ENCODE measurements at places on chromosomes 16 and 17.

- DNase-seq: no peak
Measured at GRCh38 chr17:27647765-27648164, 16.8 kb downstream of the LGALS9 start.

DNA sequence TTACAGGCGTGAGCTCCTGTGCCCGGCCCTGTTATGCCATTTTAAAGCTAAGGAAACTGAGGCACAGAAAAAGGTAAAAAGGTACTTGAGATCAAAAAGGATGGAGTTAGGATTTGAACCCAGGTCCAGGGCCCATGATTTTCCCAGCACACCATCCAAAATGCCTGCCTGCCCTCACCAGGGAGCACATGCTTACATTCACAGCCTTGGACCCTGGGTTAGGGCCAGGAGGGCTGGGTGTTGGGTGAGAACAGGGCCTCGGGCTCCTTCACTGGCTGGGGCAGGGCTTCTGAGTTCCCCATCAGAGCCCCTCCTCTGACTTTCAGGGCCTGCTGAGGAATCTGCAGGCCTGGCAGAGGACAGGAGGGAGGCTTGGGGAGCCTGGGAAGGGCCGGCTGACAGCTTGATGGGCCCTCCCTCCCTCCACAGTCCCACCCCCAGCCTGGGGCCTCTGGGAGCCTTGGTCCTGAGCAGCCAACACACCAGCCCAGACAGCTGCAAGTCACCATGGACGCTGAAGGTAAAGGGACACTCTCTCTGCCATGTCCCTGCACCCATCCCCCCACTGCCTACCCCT is at the start of gene QPRT:
TSS of gene QPRT (plus strand) at position 490 of the 577 bp plus-strand sequence. CDS start at position 508, 18 bp downstream.
- DNase-seq: peak; percentile 66

- DNase-seq: no peak
Measured at GRCh38 chr16:76278086-76278485, 885 bp downstream of the CNTNAP4 start.

DNA sequence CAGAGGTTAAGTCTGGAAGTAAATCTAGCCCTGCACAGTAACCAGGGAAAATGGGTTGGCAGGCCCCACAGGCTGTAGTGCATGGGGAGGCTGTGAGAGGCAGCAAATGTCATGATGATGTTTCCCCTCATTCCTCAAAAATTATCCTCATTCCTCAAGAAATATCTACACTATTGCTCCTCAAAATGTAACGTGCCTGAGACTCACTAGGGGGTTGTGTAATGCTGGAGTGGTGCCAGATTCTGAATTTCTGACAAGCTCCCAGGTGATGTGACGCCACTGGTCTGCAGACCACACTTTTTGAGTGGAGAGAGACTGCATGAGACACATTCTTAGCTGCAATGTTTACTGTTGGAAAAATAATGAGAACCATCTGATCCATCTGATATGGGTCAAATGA is 1.2 kb upstream of the MPP3 start:
- no peak for DNase-seq

DNA sequence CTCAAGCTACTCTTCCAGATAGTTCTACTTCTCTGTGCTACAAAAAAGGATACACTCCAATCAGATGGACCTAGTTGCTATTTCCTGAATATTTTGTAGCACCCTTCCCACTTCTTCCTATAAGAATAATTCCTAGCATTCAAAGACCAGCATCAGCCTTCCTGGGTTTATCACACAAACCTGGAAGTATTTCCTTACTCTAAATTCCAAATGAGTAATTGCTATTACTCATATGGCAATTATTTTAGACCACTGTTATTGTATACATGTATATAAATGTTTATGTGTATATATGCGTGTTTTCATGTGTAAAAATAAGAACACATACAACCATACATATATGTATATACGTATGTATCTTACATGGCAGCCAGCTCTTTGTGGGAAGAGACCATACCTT is 130.6 kb downstream of the MYO1D start:
- DNase-seq: no peak

- no peak for DNase-seq
Measured at GRCh38 chr17:6639014-6639585, 1.4 kb downstream of the KIAA0753 start.

DNA sequence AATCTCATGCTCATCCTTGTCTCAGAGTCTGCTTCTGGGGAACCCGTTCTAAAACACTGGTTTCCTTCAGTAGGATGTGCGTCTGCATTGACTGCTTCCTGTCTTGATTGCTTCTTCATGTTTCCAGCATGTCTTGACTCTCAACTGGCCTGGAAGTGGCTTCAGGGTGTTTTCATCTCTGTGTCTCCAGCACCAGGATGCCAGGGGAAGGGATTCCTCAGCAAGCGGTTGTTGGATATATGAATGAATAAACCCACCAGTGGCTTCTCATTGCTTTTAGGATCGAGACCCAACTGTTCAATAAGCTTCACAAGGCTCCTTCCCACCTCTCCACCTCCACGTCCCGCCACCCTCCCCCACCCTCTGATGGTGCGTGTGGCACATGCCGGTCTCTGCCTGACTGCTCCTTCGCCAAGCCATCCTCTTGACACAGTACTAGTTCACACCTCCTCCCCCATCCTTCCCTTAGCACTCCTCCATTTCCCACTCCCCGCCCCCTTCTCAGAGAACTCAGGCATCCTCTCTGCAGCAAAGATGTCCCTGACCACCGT is 14.1 kb upstream of the TNS4 start:
- no peak for DNase-seq

DNA sequence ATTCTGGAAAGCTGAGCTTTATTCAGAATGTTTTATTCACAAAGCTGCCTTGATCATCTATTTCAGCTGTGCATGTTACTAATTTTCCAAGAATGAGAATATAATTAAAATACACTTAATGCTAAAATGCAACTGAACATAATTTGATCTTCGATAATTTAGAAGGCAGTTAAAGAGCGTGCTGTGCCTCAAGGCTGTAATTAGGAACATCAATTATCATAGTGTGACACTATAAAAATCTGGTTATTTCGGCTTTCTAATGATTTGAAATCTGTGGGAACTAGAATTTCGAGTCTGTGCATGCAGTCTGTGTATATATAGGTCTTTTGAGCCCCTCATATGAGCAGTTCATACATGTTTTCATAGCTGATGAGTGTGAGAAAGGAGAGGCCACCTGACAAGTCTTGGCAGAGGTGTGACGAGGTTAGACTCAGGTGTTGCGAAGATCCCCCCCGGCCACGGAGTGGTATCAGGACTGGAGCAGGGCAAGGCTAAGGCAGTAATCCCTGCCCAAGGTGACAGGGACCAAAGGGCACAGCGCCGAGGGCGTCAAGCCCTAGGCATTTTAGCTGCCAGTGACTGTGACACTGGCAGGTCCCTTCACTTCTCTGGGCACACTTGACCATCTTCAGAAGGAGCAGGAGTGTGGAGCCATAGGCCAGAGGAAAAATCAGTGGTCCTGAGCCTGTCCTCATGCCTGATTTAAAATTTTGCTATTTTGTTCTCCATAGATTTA is 328.5 kb downstream of the SNX29 start:
- no peak for DNase-seq

DNA sequence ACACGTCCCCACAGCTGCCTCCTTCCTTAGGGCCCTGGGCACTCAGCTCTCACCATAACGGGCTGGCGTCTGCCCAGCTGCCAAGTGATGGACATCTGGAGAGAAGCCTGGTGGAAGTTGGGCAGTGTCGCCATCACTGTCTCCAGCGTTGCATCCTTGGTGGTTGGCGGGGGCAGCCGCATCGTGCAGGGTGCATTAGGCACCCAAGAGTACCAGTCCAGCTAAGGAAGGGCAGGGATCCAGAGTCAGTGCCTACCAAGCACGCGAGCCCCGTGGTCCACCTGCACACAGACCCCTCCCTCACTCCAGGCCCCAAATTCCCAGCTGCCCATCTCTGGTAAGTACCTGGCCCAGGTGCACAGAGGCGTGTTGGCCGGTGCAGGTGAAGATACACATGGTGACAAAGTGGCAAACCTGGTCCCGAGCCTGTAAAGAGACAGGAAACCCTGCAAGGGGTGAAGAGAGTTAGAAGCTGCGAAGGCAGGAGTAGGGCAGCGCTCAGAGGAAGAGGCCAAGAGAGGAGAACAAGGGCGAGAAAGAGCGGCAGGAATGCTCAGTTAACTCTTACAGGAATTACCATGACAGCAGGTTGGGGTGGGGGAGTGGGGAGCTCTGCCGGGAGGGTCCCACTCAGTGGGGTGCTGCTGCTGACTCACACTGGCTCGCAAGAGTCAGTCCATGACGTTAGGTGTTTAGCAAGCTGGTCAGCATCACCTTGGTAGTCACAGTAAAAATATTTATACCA is 9.5 kb downstream of the ALOX15 start:
- no peak for DNase-seq

GRCh38 chr17:59914274-59914854 is 21.4 kb downstream of the RPS6KB1 start:
- no peak for DNase-seq

GRCh38 chr17:29369831-29370735 is 20.1 kb upstream of the TAOK1 start:
- DNase-seq: peak; percentile 64

- no peak for DNase-seq
Measured at GRCh38 chr17:14289162-14289561, 11.7 kb upstream of the HS3ST3B1 start.

- no peak for DNase-seq
Measured at GRCh38 chr17:70369391-70369790, 200.1 kb downstream of the KCNJ2 start.

- DNase-seq: no peak
Measured at GRCh38 chr16:68297908-68298307, 12.8 kb downstream of the SLC7A6OS start.

GRCh38 chr16:15572329-15573001 is 70.5 kb downstream of the MARF1 start:
- DNase-seq: no peak

GRCh38 chr16:54077050-54077821 is 209.4 kb downstream of the IRX3 start:
- no peak for DNase-seq

- DNase-seq: no peak
Measured at GRCh38 chr16:57066625-57067024, 25.8 kb upstream of the CPNE2 start.

GRCh38 chr16:31471241-31471874 is 594 bp upstream of the TGFB1I1 start:
- no peak for DNase-seq

DNA sequence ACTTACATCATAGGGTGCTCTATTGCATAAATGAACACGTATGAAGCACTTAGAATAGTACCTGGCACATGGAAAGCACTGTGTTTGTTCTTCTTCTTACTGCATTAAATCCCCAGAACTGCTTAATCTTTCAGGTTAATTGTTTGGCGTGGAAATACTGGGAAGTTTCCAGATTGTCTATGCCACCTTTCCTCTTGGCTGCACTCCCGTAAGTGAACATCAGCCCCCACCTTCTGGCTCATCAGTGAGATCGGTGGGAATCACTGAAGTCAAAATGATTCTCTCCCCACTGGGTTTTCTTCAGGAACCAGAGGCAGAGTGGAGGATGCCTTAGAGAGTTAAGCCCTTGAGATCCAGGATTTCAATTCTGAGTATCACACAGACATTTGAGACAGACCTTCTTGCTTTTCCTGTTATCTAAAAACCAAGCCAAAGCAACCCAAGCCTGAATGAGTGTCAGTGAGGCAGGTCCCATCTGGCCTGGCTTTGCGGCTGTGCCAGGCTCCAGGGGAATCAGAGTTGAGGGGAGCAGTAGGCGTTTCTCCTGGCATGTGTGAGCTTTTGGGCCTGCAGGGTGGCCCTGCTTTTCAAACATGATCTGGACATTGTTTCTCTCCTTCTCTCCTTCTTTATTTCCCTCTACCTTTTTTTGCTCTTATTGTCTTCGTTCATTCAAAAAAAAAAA is 59.1 kb downstream of the OTOA start:
- no peak for DNase-seq

- no peak for DNase-seq
Measured at GRCh38 chr17:36086791-36087190, 3.2 kb downstream of the CCL3 start.

- no peak for DNase-seq
Measured at GRCh38 chr17:79160980-79161636, 86.5 kb downstream of the ENGASE start.

GRCh38 chr16:1042049-1042744 is 30.4 kb upstream of the SSTR5 start:
- DNase-seq: no peak

- no peak for DNase-seq
Measured at GRCh38 chr16:87417528-87417910, 25.4 kb downstream of the MAP1LC3B start.

GRCh38 chr16:69917311-69917710 is 33.8 kb upstream of the CLEC18A start:
- DNase-seq: no peak

- DNase-seq: no peak
Measured at GRCh38 chr16:1834096-1834495, 7.1 kb downstream of the FAHD1 start.

GRCh38 chr17:27038676-27039075 is 255.2 kb upstream of the WSB1 start:
- no peak for DNase-seq

- no peak for DNase-seq
Measured at GRCh38 chr17:33038740-33039139, 47.1 kb downstream of the SPACA3 start.

- no peak for DNase-seq
Measured at GRCh38 chr17:49715216-49715615, 7.5 kb upstream of the SLC35B1 start.

DNA sequence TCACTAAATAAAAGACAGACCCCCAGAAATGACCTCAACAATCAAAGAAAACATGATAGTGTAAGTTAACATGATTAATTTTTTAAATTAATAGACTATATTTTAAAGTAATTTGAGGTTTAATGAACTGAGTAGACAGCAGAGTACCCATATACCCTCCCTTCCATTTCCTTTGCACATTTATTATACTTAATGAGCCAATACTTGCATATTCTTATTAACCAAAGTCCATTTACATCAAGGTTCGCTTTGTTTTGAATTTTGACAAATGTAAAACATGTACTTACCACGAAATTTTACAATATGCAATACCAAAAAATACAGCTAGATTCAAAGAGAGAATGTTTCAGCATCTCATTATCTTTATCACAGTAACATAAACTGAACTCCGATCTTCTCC is 72.7 kb downstream of the KANSL1 start:
- DNase-seq: no peak

DNA sequence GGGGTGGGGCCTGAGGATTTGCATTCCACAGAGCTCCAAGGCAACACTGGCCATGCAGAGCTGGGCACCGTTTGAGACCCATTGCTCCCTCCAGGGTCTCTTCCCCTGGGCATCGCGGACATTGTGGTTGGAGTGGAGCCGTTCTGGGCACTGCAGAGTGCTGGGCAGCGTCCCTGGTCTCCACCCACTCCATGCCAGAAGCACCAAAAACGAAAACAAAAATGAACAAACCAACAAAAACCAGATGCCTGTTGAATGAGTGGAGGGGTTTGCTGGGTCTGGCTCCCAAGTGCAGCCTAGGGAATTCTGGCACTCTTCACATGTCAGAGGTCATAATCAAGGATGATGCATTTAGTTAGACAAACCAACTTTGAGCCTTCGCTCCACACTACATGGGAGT is 17.9 kb downstream of the WNT9B start:
- no peak for DNase-seq
